ENCODE measurements at places on chromosomes 5 and 9.

- peak; percentile 64 for DNase-seq
Measured at GRCh38 chr9:7536310-7536939, 263.2 kb downstream of the DMAC1 start.

DNA sequence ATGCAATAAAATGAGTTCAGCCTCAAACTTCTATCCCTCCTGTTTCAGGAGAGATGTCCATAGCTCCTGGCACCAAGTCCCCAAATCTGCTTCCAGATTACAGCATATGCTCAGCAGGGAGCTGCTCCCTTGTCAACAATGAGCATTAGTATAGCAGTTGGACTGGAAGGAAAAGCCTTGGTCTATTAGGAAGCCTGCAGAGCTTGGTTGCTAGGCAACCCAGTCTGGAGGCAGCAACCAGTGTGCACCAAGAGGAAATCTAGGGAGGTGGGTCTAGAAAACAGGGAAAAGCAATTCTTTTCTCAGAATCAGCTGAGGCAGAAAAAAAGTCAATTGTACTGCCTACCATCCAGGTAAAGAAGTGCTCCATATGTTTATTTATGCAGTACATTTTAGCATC is 229.5 kb upstream of the NMUR2 start:
- peak; percentile 70 for DNase-seq

DNA sequence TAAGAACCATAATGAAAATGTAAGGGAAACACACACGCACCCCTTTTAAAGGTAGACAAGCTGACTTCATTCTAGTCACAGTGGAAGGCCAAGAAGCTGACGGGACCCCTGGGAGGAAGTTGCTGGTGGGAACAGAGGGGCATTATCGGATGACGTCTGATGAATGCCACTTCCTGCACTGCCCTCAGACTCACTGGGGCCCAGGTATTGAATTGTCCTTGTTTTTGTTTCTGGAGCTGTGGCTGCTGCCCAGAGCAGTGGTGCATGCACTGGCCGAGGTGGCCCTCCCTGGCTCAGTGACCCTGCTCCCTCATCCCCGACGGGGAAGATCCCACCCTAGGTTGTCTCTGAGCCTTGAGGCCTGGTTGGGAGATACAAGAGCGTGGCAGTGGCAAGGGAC is 15.3 kb upstream of the RPL26L1 start:
- DNase-seq = peak; percentile 58

DNA sequence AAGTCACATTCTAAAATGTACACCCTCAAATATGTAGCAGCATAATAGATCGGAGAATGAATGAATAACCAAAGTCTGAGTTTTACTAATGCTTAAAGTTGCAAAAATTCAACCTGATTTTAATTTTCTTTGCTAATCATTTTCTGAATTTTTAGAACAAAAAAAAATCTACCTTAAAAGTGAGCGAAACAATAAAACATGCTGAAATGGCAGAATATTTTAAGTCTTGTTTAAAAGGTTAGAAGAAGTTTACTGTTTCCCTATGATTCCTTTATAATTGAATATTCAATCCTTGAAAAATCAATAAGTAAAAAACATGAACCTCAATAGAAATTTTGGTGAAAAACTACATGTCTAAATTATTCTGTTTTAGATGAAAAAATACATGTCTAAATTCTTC is 27.1 kb upstream of the ZNF462 start:
- no peak for DNase-seq

GRCh38 chr5:54136516-54137440 is 173.6 kb downstream of the ARL15 start:
- no peak for DNase-seq

DNA sequence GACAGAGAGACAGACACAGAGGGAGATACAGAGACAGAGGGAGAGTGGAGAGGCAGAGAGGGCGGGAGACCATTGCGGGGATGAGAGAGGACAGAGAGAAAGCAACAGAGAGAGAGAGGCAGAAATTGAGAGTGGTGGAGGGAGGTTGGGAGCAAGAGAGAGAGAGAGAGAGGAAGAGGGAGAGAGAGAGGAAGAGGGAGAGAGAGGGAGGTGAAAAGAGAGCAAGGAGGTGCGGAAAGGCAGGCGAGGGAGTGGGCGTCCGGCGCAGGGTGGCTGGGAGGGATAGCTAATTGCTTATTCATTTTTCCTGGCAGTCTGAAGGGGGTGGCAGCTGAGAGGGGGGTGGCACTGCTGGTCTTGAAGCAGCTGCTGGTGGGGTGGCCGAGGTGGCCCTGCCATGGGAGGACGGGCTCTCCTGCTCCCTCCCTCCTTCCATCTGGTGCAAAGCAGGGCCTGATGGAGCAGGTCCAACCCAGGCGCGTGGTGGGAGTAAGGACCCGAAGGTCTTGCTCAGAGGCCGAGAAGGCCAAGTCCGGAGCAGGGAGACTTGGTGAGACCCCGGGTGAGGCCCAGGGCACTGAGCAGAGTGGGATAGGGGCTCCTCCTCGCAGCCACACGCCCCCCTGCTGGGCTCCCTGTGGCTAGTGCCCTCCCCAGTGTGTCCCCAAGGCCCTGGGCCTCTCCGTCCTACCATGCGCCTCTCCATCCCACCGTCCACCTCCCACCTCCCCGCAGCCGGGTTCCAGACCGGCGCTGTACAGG is 25.3 kb upstream of the RNU6ATAC start:
- DNase-seq = no peak

DNA sequence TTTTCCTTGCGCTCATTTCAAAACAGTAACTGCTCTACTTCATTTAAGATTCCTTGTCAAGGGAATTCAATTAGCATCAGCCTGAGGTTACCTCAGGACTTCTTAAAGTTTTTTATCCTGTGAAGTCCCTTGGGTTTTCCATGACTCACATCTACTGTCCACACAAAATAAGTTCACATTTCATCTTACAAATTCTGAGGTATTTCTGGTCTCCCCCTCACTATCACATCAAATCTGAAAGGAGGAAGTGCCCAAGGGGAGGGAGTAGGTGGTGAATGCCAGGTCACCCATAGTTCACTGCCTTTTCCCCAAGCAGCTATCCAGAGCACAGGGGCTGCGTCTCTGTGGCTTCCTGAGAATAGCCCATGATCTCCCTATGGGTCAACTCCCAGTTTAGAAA is 227.1 kb upstream of the NREP start:
- DNase-seq = peak; percentile 79

GRCh38 chr9:35035851-35036701 is 36.3 kb downstream of the VCP start:
- DNase-seq = peak; percentile 31

DNA sequence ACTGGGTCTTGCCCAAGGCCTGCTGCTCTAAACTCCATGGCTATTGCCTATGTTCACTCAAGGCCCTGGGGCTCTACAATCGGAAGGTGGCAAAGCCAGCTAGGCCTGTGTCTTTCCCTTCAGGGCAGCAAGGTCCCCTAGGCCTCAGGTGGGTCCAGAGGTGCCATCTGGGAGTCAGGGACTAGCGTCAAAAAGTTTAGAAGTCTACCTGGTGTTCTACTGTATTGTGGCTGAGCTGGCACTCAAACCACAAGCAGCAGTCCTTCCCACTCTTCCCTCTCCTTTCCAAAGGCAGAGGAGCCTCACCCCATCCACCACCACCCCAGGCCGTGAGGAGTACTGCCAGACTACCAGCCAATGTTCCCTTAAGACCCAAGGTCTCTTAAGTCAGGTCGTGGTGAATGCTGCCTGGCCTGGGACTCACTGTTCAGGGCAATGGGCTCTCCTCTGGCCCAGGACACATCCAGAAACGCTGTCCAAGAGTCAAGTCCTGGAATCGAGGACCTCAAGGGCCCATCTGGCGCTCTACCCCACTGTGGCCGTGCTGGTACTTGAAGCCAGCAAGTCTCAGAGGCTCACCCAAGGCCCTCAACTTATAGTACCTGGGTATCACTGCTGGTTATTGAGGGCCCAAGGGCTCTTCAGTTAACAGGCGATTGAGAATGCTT is 13.0 kb upstream of the SARDH start:
- no peak for DNase-seq

DNA sequence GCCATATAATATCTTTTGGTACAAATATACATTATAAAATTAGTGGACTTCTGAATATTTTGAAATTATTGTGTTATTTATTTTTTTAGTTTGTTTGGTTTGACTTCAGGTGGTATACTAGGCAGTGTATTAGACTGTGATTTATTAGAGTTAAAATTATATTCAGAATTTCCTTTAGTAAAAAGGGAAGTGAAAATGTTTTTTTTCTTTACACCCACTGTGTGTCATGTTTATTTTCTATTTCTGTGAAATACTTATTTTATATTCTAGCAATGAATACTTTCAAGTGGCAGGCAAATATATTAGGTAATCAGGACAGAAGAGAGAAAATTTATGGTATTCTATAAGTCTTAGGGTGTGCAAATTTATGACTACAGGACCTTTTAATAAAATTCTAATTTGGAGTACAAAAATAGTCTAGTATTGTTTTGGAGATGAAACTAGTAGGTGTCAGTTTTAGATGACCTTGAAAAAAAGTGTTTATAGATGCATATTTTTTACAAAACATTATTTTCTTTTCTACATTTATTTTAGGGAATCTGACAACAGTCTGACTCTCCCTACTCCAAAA is 8.8 kb downstream of the CSNK1G3 start:
- no peak for DNase-seq

GRCh38 chr5:146047396-146047795 is 58.0 kb downstream of the PLAC8L1 start:
- peak; percentile 66 for DNase-seq

- DNase-seq = no peak
Measured at GRCh38 chr5:135131801-135132680, 98.0 kb upstream of the PITX1 start.

- no peak for DNase-seq
Measured at GRCh38 chr9:16171911-16172310, 619.1 kb downstream of the CCDC171 start.

- DNase-seq = peak; percentile 66
Measured at GRCh38 chr5:140189977-140190871, 15.2 kb downstream of the CYSTM1 start.

DNA sequence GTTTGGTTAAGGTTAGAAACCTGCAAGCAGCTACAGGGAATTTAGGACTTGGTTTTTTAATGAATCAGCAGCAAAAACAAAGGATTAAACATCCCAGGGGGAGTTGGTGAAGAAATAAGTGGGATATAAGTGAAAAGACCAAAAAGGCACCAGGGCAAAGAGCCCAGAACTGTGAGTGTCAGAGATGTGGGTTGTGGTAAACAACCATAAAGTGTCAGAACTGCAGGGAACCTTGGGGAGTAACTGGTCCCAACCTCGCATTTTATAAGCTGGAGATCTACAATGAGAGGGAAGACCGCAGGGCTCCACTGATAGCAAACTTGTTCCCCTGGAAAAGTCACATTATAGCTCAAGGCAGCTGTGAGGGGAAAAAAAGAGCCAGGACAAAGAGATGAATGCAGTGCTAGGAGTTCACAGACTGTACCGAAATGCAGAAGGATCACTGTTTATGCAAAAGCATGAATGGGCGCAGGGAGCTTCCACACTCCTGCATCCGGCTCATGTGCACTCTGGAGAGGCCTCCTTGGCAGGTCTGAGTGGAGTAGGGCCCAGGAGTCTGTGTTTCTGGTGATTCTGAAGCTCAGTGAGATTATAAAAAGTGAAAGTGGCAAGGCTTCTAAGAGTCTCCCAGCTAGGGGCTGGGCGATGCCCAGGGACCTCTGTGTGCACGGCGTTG is 156.3 kb downstream of the GOLPH3 start:
- DNase-seq = peak; percentile 86

Measured in astrocyte of the hippocampus (primary cell).